ENCODE measurements at places on chromosomes 7 and 10.

- no peak for DNase-seq
These were observed 72.0 kb upstream of the KAT6B start for GRCh38 chr10:74754381-74754821.

- no peak for DNase-seq
These were observed 35.3 kb upstream of the CDCA7L start for GRCh38 chr7:21980926-21981500.

DNA sequence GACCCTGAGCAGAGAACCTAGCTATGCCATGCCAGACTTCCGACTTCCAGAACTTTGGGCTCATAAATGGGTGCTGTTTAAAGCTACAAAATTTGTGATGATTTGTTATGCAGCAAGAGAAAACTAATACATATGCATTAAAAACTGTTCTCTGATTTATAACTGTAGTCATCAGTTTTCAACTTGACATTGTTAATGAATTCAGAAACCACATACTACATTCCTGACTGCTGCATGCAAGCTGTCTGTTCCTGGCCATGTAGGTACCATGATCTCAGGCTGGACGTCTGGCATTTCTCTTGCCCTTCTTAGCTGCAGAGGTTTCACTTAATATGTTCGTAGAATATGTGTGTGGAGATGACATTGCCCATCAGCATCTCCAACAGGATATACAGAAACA lies 28.4 kb downstream of the MKX start:
- no peak for DNase-seq

DNA sequence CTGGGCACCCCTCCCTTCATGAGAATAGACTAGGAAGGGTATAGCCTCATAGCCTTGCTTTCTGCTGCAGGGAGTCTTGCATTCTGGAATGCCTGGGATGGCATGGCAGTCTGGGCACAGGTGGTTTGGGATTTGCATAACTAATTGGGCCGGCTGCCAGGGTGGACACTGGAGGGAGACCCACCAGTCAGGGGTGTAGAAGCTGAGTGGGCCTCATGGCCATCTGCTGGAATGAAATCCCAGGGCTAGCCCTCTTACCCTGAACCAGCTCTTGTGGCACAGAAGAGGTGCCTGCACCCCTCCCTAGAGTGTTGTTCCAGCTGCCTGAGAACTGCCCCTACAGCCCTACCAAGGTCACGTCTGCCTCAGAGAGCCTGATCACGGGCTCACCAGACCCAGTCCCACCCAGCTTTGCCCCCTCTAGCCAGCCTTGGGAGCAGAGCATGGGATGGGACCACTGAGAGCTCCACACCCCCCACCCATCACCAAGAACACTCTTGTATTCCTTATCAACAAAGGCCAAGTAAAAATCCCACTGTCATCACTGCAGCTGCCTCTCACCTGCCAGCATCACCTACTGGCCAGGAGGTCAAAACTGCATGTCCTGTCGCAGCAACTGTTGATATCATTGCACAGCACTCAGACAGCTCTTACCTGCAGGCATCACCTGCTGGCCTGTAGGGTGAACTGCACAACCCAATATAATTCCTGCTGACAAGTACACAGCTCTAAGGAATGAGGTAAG lies 148.9 kb downstream of the ZEB1 start:
- DNase-seq, result no peak

DNA sequence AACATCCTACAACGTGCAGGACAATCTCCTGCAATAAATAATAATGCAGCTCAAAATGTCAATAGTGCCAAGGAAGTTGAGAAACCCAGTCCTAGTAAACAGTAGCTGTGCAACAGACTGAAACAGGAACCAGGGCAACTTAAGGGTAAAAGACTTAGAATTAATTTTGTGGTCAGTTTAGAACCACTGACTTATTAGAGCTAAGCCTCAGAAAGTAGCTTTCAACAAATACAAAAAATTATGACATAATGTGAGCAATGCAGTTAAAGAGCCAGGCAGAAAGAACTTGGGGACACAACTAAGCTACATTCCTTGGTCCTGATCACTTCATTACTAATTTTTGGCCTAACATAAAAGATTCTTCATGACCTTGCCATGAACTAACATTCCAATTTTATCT lies 195.4 kb downstream of the MACC1 start:
- no peak for DNase-seq

DNA sequence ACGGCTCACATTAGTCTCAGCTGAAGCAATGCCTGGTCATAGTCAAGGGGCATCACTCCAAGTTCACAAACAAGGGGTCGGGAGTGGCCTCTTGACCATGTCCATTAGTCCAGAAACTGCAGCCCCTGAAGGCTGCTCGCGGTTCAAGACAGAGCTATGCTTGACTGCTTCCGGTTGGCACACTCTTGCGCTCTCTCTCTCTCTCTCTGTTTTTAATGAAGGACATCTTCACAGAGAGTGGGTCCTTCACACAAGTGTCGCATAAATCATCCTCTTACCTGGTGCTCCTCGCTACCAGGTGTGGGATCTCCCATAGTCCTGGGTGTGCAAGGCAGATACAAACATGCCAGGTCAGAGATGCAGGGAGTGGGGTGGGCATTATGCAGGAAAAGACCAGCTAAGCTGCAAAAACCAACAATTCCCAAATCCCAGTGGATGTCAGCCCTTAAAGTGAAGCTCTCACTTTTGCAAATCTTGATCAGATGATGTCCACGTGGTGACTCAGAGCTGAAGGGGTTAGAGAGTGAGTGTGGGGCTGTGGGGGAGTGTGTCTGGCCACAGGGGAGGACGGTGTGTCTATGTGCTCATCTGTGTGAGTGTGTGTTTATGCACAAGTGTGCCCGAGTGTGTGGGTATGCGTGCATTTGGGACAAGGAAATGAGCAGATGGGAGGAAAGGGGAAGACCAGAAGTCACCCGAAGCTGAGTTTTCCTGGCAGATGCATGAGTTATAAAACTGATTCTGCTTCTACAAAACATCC lies 83.7 kb upstream of the PPP2R2D start:
- DNase-seq, result no peak

DNA sequence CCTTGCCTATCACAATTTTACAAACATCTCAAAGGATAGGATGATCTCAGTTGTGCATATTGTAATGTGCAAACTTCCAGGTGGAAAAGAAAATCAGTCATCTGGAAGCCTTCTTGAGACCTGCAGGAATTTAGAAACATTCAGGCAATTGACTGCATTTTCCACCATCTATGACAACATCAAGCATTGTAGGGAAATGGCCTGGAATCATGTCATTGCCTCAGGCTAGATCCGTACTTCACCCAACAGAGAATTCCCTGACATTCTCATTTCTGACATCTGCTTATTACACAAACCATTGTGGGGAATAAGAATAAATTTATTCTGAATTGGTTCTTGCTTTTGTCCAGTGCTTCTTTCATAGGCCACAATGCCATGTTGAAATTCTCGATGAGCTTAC lies 124.9 kb upstream of the NPVF start:
- no peak for DNase-seq

GRCh38 chr10:121633056-121633455 lies 34.8 kb upstream of the FGFR2 start:
- DNase-seq, result no peak

DNA sequence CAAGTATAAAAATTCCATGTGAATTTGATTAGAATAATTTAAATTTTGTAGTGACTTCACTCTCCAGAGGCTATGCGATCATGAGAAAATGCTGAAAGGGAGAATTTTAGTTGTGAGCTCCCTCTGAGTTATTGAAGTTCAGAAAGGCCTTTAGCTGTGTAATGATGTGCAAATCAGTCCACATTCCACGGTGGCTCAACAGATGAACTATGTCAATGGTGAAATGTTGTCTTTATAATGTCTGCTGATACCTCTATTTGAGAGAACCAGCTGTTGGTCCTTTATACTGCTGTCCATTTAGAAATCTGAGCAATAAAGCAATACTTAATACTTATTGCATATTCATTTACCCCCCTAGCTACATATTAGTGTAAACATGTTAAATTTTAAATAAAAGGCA lies 7.1 kb upstream of the ITGB8 start:
- no peak for DNase-seq

All from stimulated activated CD4-positive, alpha-beta T cell treated with anti-CD3 and anti-CD28 coated beads, Interleukin-15, amount 100 ng/mL, for 48 hours (primary cell).